ENCODE measurements at places on chromosomes 2 and 18.

GRCh38 chr18:23302511-23302850 lies 150.6 kb upstream of the RIOK3 start:
- H3K4me1 ChIP-seq: no peaks in the 10 kb centered on the region
- no peak overlapping the region for H3K27ac ChIP-seq
- H3K36me3 ChIP-seq: no peaks in the 10 kb centered on the region
- H3K4me3 ChIP-seq: no peak overlapping the region
- no peaks in the 10 kb centered on the region for H3K27me3 ChIP-seq

DNA sequence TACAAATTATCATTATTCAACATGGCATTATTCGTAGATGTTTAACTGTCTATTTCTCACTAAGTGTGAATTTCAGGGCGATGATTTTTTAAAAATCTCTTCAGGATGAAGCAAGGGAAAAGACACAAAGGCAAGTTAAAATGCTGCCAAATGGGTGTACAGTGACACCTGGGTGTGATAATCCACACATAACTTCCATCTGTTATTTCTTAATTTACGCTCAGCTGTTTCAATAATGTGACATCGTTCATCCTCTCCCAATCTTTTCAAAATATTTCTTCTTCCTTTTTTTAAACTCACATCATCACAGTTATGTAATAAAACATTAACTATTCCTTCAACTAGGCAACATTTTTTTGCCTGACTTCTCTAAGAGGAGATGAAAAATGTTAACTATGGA lies 10.6 kb downstream of the PDE1A start:
- no peaks in the 10 kb centered on the region for H3K4me1 ChIP-seq
- no peak for DNase-seq
- no peaks in the 10 kb centered on the region for H3K27me3 ChIP-seq
- no peaks in the 10 kb centered on the region for H3K36me3 ChIP-seq
- no peak overlapping the region for H3K27ac ChIP-seq
- no peak overlapping the region for H3K4me3 ChIP-seq

DNA sequence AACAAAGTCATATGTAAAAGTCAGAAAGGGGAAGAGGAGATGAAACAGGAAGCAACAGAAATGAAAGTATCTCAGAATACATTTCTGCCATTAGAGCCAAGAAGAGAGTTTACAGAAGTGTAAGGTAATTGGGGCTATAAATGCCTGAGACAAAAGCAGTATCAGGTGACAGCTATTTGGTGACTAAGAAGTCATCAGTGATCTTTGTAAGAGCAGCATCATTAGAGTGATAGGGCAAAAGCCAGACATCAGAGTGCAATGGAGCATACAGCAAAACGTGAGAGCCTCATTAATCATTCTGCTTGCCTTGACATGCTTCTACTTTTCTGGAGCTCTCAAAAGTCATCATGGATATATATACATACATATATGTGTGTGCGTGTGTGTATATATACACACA lies 804.7 kb upstream of the PIK3C3 start:
- no peaks in the 10 kb centered on the region for H3K36me3 ChIP-seq
- peak; percentile 97 for DNase-seq
- H3K27me3 ChIP-seq: no peaks in the 10 kb centered on the region
- peak overlapping the region; percentile 99 for H3K27ac ChIP-seq
- H3K4me1 ChIP-seq: peaks cover 83% of the 10 kb centered on the region
- H3K4me3 ChIP-seq: 0 out of 2 replicates have a peak overlapping the region, but pooled peaks have one; percentile 40

GRCh38 chr2:38533757-38534545 lies 68.8 kb downstream of the HNRNPLL start:
- H3K4me3 ChIP-seq: peak overlapping the region; percentile 52
- H3K4me1 ChIP-seq: peaks cover 59% of the 10 kb centered on the region
- no peaks in the 10 kb centered on the region for H3K27me3 ChIP-seq
- peak; percentile 84 for DNase-seq
- H3K27ac ChIP-seq: peak overlapping the region; percentile 99
- H3K36me3 ChIP-seq: no peaks in the 10 kb centered on the region

GRCh38 chr2:216551234-216552068 lies 52.8 kb downstream of the RPL37A start:
- no peak overlapping the region for H3K27ac ChIP-seq
- no peak overlapping the region for H3K4me3 ChIP-seq
- no peaks in the 10 kb centered on the region for H3K27me3 ChIP-seq
- peaks cover 4% of the 10 kb centered on the region for H3K4me1 ChIP-seq
- no peaks in the 10 kb centered on the region for H3K36me3 ChIP-seq

GRCh38 chr2:109261906-109262631 lies 133.1 kb downstream of the SH3RF3 start:
- H3K27ac ChIP-seq: no peak overlapping the region
- no peak for DNase-seq
- no peak overlapping the region for H3K4me3 ChIP-seq
- H3K27me3 ChIP-seq: 0 out of 2 replicates have a peak, but pooled peaks cover 3% of the 10 kb centered on the region

DNA sequence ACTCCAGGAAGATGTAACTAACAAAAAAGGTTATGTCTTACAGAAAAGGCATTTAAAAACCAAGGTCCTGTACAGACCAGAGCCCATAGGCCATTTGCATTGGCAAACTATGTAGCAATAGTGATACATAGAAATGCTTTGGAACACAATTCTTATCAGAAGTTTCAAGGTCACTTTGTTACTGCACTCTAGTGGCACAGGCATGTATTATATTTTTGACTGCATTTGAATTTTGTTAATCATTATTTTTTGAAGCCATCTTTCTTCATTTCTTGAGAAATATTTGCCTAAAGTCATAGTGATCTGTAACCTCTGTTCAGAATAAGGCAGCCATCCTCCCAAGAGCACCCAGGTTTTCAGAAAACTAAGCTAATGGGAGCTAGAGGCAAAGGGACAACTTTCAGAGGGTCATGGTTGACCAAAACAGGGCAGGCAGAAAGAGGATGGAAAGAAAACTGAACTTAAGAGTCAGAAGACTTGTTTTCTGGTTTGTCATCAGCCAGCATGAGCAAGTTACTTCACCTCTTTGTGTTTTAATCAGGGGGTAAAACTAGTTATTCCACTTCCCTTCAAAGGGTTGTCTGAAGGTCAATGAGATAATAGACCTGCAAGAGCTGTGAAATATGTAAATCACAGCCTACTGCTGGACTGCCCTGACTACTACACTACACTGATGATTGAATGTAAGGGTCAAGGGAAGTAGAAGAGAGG lies 41.5 kb downstream of the SLC38A11 start:
- H3K27ac ChIP-seq: no peak overlapping the region
- no peak for DNase-seq
- H3K4me1 ChIP-seq: no peaks in the 10 kb centered on the region
- no peaks in the 10 kb centered on the region for H3K27me3 ChIP-seq
- no peaks in the 10 kb centered on the region for H3K36me3 ChIP-seq

- H3K27ac ChIP-seq: no peak overlapping the region
- H3K36me3 ChIP-seq: no peaks in the 10 kb centered on the region
- DNase-seq: no peak
- H3K4me3 ChIP-seq: no peak overlapping the region
Observed at GRCh38 chr2:212520340-212520739, 18.3 kb downstream of the ERBB4 start.

GRCh38 chr2:12201369-12201768 lies 454.9 kb downstream of the LPIN1 start:
- no peaks in the 10 kb centered on the region for H3K27me3 ChIP-seq
- H3K4me1 ChIP-seq: no peaks in the 10 kb centered on the region
- no peaks in the 10 kb centered on the region for H3K36me3 ChIP-seq

GRCh38 chr2:230690439-230690838 lies 22.2 kb upstream of the CAB39 start:
- no peak for DNase-seq
- H3K27me3 ChIP-seq: no peaks in the 10 kb centered on the region
- no peak overlapping the region for H3K4me3 ChIP-seq
- no peak overlapping the region for H3K27ac ChIP-seq
- no peaks in the 10 kb centered on the region for H3K4me1 ChIP-seq
- H3K36me3 ChIP-seq: no peaks in the 10 kb centered on the region

GRCh38 chr2:195535911-195536522 lies 121.0 kb upstream of the SLC39A10 start:
- no peaks in the 10 kb centered on the region for H3K27me3 ChIP-seq
- no peaks in the 10 kb centered on the region for H3K36me3 ChIP-seq
- H3K4me3 ChIP-seq: no peak overlapping the region
- no peak overlapping the region for H3K27ac ChIP-seq
- no peak for DNase-seq
- peaks cover 30% of the 10 kb centered on the region for H3K4me1 ChIP-seq

All from Karpas-422 (cell line).